ENCODE measurements at places on chromosomes 2 and 18. TPM values are rescaled to one million over a fixed set of nuclear protein-coding genes. Genes with fewer than 3 reads are reported as not detected.

CCBE1 gene
- not detected for total RNA-seq

AQP12A gene
- total RNA-seq = not detected

SLC39A10 gene
- 7.6 TPM for total RNA-seq

COL4A4 gene
- total RNA-seq = not detected

CDH20 gene
- not detected for total RNA-seq

ABCG5 gene
- total RNA-seq = not detected

KRTCAP3 gene
- total RNA-seq = 30.4 TPM

GLI2 gene
- total RNA-seq = 8.7 TPM

LDLRAD4 gene
- total RNA-seq = 3.6 TPM

ATOH8 gene
- total RNA-seq = 2.3 TPM

DLGAP1 gene
- total RNA-seq = 0.53 TPM

UBE2F gene
- total RNA-seq = 35.7 TPM

CHST10 gene
- total RNA-seq = not detected

DNA sequence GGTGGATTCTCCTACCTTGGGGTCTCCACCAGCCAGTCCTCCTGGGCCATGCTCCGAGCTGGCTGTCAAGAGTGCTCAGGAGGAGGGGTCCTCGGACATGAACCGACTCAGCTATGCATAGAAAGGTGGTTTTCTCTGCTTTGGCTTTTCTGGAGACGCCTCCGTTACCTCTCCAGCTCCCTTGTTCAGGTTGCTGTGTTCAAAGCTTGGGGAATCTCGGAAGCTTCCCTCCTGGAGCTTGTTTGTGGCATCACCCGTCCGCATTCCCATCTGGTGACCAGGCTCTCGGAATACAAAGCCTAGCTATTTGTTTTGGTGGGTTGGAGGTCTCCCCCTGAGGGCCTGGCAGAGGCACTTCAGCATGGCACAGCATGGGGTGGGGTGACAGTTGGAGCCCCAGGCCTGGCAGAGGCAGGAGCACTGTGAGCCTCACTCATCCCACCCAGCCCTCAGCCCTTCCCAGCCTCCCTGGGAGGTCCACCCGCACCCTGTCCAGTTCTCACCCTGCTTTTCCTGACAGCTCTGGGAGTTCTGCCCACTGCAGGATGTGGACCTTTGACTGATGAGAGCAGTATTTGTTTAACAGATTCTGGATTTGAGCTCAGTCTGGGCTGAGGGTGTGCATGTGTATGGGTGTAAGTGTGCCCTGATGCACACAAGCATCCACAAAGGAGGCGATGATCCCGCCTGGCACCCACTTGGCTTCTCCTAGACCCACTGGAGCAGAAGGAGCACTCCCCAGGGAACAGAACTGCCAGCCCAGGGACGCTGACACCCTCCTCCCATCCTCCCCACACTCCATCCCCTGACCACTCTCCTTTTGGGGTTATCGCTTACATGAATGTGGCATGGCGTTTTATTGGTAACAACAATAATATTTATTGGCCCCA, 107.3 kb upstream of the HS6ST1 start:
- no peak for DNase-seq

GRCh38 chr18:30432349-30432748, 610.2 kb downstream of the DSC3 start:
- no peak for DNase-seq

- DNase-seq = no peak
Measured at GRCh38 chr2:123648016-123648415, 377.1 kb upstream of the CNTNAP5 start.

DNA sequence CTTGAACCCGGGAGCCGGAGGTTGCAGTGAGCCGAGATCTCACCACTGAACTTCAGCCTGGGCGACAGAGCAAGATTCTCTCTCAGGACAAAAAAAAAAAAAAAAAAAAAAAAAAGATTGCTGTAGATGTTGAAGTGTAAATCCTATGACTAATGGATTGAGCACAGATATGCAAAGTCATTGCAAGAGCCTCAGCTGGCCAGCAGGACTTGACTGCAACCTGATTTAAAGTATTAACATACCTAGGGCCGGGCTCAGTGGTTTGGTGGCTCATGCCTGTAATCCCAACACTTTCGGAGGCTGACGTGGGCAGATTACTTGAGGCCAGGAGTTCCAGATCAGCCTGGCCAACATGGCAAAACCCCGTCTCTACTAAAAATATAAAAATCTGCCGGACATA, 103.4 kb upstream of the MSH2 start:
- DNase-seq = no peak

DNA sequence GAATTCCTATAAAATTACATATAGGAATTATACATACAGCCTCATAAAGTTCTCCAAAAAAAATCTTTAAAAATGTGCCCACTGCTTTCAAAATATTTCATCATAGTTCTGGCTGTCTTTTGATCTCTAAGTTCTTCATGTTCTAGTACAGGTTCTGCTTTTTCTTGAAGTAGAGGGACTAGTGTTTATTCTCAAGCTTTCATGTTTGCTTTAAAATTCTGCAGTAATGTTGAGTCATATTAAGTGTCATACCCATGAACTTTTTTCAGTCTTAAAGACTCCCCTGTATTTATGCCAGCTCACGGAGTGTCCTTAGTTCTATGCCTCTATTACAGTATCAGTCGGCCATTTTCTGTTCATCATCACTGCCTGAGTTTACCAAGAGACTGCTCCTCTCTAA, 54.8 kb upstream of the CCDC141 start:
- no peak for DNase-seq

DNA sequence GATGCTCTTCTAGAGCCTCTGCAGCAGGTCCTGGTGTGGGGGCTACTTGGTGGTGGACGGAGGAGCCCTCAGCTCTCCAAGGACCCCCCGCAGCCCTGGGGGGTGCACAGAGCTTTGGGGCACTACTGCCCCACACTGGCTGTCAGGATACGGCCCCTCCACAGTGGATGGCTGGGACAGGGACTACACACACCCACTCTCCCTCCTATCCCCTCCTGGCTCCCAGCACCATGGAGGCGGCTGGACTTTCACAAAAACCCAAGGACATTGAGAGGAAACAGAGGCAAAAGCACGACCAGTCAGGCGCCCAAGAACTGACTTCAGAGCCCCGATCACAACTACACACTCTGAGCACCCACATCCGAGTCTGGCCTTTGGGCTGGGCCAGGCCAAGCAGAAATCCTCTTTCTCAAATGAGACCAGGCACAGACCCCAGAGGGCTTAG, 12.6 kb downstream of the GPR35 start:
- no peak for DNase-seq

- no peak for DNase-seq
Measured at GRCh38 chr2:217749008-217749407, 253.8 kb downstream of the TNS1 start.

- DNase-seq = no peak
Measured at GRCh38 chr2:95300450-95300849, 3.3 kb downstream of the KCNIP3 start.

DNA sequence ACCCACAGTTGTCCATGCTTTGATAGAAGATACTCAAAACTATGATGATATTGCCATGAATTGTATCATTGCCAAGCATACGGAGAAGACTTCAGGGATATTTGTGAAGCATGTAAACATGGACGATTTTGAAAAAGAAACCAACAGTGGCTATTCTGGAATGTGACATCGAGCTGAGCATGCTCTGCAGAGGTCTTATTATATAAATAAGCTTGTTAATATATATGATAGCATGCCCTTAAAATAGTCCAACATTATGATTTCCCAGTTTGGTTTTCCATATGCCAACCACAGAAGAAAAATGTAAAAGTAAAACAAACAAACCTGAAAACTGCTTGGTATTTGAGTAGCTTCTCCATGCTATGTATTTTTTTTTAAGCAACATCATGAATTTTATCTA, 159.1 kb downstream of the LNPK start:
- DNase-seq = no peak

DNA sequence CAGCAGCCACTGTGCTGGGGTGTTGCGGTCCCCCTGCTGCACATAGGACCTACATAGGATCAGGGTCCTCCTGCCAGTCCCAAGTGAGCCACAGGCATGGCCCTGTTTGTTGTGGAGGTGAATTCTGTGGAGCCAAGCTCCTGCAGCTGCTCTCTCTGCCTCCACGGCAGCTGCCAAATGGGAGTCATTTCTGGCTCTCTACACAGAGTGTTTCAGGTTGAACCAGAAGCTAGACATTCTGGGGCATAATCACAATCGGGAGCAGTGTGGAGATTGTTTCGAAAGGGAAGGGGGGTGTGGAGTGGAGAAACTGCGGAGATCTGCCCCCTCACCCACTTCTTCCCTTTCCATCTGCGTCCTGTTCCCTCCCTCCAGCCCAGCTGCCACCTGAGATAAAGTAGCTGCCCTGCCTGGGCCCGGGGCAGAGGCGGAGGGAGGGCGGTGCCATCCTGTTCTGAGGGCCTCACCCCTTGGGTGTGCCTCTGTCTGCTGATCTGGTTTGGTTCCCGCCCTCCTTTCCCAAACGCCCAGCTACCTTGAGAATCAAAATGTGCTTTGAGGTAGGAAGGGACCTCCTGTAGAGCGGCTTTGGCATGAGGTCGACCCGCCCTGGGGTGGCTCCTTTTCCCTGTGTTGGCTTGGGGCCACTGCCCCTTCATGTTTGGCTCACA, 139.4 kb downstream of the WDSUB1 start:
- peak; percentile 50 for DNase-seq

DNA sequence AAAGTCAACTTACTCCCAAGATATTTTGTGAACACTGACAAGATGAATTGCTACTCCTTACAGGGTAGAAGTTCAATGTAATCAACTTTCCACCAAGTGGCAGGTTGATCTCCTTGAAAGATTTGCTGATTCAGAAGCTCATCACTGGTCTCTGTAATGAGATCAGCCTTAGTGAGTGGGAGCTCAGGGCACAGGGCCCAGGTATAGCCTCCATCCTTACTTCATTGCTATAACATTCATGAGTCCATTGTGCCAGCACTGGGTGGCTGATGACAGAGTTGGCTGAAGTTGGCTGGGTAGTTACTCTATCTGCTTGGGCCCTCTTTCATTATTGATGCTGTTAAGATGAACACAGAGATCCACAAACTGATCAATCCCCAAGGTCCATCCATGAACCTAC, 379.0 kb downstream of the IRS1 start:
- DNase-seq = no peak

DNA sequence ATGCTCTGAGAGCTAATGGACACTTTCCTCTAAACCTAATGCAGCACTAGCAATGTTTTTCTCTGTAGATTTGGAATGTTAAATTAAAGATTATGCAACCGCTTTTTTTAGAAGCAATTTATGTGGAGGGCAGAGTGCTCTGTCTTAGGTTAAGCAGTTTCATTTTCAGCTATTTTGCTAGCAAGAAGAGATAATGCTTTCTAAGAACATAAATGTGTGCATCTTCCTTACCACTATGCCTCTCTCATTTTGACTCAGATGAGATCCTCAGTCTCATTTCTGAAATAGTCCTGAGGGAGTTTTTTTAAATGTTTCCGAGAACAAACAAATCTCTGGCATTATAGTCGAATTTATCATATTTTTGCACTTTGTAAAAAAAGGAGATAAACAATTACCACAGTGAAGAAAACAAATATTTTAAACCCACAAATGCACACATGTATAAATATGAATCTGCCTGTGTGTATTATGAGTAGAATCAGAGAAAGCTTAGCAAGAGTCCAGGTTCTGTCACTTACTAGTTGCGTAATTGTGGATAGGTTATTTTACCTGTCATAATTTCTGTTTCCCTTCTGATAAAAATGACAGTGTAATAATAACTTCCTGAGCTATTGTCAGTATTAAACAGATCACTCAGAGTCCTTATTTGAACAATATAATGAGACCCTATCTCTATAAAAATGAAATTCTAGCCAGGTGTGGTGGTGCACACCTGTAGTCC, 207.7 kb upstream of the CRIM1 start:
- DNase-seq = no peak

DNA sequence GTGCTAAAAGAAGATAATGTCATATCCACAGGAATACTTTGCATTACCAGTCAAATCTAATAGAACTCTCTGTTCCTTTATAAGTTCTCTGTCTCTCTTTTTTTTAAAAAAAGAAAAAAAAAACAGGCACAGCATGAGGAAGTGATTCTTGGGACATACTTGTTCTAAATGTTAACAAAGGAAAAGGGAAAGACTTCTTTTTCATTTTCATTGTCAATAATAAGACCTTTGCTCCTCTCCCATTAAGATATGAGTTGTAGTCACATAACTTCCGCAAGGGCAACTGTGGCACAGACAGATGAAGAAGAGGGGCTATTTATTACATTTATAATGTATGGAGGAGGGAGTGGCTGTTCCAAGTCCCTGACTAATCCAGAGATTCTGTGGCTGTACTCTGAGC, 4.7 kb downstream of the CD302 start:
- DNase-seq = no peak

- DNase-seq = no peak
Measured at GRCh38 chr2:65159906-65160305, 30.0 kb upstream of the RAB1A start.

DNA sequence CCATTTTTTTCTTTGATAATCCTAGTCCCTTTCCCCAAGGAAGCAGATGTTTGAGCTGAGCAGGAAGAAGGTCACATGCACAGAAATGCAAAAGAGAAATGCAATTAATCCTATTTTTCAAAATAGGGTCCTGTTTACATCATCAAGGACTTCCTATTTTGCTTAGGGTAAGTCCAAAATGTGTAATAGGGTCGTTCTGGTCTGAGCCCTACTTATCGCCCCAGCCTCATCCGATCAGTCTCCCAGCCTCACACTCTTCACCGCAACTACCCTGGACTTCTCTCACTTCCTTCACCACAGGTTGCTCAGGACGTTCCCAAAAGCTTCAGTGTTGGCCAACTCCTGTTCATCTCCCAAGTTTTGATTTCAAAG, 32.8 kb downstream of the FOSL2 start:
- no peak for DNase-seq

DNA sequence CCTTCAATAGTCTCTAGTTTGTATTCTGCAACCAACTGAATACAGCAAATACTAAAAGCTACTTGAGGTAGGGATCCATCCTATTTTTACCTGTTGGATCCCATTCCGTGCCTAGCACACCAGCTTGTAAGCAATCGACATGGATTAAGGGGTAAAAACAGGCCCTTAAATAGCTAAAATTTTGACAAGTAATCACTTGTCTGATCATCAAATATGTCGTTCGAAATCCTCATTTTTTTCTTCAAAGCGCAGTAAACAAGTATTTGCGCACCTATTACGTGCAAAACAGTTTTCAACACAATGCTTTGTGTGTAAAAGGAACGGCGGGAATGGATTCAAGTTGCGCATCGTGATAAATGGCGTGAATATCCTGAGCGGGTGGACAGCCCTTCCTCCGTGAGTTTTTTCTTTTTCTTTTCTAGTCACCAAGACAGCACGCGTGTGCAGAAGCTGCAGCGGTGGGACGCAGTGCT, 1.4 kb upstream of the ACVR2A start:
- DNase-seq = no peak

DNA sequence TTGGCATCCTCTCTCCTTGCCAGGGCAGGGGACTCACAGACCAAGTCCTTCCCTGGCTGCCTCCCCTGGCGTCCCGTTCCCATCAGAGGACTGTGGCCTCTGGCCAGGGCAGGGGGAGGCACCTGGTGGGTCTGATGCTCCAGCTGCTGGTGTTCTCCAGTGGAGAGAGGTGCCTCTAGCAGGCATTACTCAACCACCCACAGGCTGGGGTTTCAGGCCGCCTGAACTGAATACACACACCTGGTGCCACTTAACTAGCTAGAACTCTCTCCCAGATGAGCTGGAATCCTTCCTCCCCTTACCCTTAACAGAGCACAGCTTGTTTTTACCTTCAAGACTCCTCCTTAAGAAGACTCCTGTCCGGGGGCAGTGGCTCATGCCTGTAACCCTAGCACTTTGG, 37.7 kb upstream of the CNGA3 start:
- DNase-seq = no peak

All from HT-29 (cell line).